Activated CD4-positive, alpha-beta T cell treated with anti-CD3 and anti-CD28 coated beads, Interleukin-2, amount 10 ng/mL, durations not matched to agents 7 days and 5 days (primary cell): ENCODE measurements at places on chromosomes 1 and 21. TPM values are rescaled to one million over a fixed set of nuclear protein-coding genes. Genes with fewer than 3 reads are reported as not detected.

- DNase-seq, result no peak
- no peaks in the 10 kb centered on the region for H3K27me3 ChIP-seq
- no peaks in the 10 kb centered on the region for H3K4me1 ChIP-seq
- no peak overlapping the region for H3K27ac ChIP-seq
These were observed 206.0 kb upstream of the USP24 start for GRCh38 chr1:55420929-55421716.

The FCER1G gene
- 3.0 TPM for total RNA-seq

DNA sequence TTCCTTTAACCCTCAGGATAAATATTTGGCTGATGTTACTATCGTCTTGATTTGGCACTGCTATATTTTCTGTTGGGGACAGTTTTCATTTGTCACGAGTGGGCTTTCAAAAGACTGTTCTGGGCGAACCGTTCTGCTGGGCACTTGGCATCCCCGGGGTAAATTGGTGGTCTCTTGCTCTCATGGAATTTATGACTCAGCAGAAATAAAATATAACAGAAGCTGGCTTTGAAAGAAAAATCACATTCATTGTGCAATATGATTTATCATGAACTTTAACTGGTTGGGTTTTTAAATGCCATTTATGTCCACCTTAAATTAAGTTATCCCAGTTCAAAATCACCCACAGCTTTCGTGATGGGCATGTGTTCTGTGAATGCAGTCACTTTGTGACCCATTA, 147.3 kb downstream of the KAZN start:
- no peak overlapping the region for H3K4me3 ChIP-seq
- DNase-seq, result no peak
- no peaks in the 10 kb centered on the region for H3K4me1 ChIP-seq
- no peak overlapping the region for H3K27ac ChIP-seq
- peaks cover 5% of the 10 kb centered on the region for H3K27me3 ChIP-seq
- H3K36me3 ChIP-seq, result no peaks in the 10 kb centered on the region

The PLEKHG5 gene
- total RNA-seq, result 1.8 TPM

DNA sequence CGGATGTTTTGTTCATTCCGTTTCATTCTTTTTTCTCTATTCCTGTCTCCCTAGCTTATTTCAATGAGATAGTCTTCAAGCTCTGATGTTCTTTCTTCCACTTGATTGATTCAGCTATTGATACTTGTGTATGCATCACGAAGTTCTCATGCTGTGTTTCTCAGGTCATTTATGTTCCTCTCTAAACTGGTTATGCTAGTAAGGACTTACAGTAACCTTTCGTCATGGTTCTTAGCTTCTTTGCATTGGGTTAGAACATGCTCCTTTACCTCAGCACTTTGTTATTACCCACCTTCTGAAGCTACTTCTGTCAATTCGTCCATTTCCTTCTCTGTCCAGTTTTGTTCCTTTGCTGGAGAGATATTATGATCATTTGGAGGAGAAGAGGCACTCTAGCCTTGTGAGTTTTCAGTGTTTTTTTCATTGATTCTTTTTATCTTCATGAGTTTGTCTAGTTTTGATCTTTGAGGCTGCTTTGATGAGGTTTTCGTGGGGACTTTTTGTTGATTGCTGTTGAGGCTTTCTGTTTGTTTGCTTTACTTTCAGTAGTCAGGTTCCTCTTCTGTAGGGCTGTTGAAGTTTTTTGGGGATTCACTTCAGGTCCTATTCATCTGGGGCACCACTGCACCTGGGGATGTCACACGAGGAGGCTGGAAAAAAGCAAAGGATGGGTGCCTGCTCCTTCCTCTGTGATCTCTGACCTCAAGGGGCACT, 496.9 kb upstream of the LRRC7 start:
- no peak overlapping the region for H3K27ac ChIP-seq
- no peak for DNase-seq
- no peak overlapping the region for H3K4me3 ChIP-seq
- H3K27me3 ChIP-seq, result no peaks in the 10 kb centered on the region
- no peaks in the 10 kb centered on the region for H3K36me3 ChIP-seq
- H3K4me1 ChIP-seq, result no peaks in the 10 kb centered on the region

- no peak overlapping the region for H3K27ac ChIP-seq
- DNase-seq, result no peak
- no peaks in the 10 kb centered on the region for H3K36me3 ChIP-seq
- H3K27me3 ChIP-seq, result no peaks in the 10 kb centered on the region
These were observed 278.8 kb downstream of the ASTN1 start for GRCh38 chr1:176885751-176886150.
